ENCODE measurements at places on chromosomes 3 and 15.

- DNase-seq: no peak
Measured at GRCh38 chr3:187960820-187961219, 193.1 kb upstream of the LPP start.

- no peak for DNase-seq
Measured at GRCh38 chr15:41575282-41575681, 16.3 kb downstream of the TYRO3 start.

GRCh38 chr3:195410546-195410945, 32.3 kb downstream of the ACAP2 start:
- DNase-seq: no peak

GRCh38 chr3:48896936-48897335, 1.7 kb downstream of the SLC25A20 start:
- peak; percentile 62 for DNase-seq

GRCh38 chr3:114223143-114223542, 14.2 kb downstream of the ZNF80 start:
- no peak for DNase-seq
